ENCODE measurements at places on chromosomes 3 and 15.

- no peak for DNase-seq
Measured at GRCh38 chr3:96959474-96959873, 145.1 kb downstream of the EPHA6 start.

GRCh38 chr3:170815936-170816335 is 54.1 kb downstream of the RPL22L1 start:
- no peak for DNase-seq

GRCh38 chr3:11093823-11094340 is 60.4 kb upstream of the HRH1 start:
- DNase-seq = no peak

DNA sequence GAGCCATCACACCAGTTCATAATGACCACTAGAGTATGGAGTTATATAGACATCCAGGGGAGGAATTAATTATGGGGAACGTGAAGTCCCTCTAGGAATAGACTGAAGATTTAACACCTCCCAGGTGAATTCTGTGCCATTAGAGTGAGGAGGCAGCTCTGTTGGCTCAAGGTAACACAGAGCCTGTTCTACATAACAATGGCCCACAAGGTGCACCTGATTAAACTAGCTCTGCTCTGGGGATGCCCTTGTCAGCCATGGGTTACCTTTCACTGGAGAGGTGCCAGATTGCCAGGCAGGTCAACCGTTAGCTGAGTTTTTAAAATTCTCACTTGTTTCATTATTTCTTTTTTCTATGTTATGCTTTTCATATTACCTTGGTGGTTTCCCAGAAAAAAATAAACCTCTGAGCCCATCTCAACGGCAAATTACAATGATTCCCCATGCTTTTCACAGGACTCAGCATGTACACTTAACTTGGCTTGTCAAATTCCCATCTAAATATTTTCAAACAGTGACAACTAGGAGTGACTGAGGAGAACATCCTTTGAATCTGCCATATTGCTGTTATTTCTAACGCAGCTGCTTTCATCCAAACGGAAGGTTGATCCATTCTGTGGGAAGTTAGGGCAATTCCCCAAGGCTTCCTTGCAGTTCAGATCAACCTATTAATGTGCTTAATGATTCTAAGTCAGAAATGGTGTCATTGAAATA is 512.9 kb downstream of the MCTP2 start:
- DNase-seq = no peak

DNA sequence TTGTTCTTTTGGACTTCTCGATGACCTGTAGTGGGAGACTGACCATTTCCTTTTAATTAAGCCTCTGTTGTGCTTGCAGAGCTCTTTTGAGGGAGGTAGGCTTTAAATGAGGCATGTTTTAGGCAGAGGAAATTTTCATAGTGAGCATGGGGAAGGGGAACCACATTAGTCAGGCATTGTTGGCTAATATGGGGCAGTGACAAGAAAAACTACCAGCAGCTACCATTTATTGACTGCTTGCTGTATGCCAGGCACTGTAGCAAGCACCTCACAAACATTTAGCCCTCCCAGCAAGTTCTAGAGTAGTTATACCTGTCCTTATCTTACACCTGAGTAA is 10.9 kb downstream of the ATG7 start:
- no peak for DNase-seq

DNA sequence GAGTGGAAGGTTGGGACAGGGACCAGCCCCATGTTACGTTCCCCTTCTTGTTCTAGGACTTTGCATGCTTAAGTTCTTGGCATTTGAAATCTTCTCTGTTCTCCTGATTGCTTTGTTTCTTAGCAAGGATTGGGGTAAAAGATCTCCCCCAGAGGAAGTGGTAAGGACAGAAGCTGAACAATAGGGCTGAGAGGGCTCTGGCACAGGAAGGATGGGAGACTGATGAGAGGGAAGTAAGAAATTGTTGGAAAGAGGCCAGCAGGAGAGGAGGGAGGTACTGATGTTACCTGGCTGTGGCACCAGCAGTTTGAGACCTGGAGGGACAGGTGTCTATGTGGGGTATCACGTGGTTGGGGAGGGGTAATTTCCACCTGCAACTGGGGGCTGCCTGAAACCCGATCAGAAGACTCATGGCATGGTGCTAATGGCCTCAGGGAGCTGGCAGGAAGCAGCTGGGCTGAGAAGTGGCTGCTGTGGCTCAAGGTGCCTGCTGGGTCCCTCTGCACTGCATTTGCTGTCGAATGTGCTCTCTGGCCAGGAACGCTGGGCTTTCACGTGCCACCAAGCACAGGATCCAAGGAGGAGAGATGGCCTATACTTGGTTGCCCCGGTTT is 108.4 kb downstream of the LSM3 start:
- no peak for DNase-seq

GRCh38 chr3:76147846-76148245 is 362.5 kb upstream of the ZNF717 start:
- DNase-seq = no peak

GRCh38 chr15:28885630-28886430 is at the start of gene APBA2:
APBA2 (plus strand) TSS chr15:28885974; CDS start chr15:29053885, 167,911 bp downstream.
- peak; percentile 67 for DNase-seq

DNA sequence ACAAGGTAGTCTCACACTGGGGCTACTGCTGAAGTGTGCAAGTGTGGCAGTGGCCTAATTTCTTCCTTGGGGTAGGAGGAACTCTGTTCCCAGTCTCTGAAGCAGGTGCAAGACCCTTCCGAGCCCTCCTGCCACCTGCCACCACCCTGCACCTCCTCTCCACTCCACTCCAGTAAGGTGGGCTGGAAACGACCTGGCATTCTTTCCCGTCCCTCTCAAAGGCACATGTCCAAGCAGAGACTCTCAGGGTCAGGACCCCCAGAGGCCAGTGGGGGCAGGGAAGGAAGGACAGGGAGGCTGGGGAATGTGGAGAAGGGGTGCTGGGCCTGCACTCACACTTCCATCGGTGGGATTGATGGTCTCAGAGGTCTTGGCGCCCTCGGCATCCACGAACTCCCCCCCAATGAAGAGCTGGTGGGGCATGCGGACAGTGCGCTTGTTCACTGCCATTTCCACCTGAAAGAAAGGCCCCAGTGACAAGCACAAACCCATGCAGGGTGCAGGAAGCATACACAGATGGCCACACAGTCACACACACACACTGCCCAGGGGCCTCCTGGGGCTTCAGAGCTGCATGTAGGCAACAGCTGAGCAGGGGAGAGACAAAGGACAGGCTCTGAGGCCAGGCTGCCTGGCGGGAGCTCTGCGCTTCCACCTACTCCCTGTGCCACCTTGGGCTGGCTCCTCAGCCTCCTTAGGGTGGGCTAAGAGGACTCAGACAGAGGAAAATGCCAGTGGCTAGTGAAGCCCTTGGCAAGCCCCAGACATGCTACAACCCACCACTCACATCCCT is 43.8 kb downstream of the ALDH1L1 start:
- DNase-seq = no peak

- no peak for DNase-seq
Measured at GRCh38 chr3:54311211-54311747, 188.9 kb downstream of the CACNA2D3 start.

DNA sequence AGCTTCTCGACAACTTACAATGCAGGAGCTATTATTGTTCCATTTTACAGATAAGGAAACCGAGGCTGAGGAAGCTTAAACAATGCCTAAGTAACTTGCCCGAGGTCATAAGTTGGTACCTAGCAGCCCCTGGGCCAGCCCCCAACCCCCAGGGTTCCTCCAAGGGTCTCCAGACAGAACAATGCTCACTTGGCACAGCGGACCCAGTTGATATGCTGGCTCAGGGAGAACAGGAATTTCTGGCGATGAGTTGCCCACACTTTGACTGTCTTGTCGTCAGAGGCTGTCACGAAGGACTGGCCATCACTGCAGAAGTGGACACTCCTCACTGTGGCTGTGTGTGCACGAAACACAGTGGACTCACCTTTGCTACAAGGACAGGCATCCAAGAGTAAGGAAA is 5.2 kb downstream of the POC1A start:
- no peak for DNase-seq

DNA sequence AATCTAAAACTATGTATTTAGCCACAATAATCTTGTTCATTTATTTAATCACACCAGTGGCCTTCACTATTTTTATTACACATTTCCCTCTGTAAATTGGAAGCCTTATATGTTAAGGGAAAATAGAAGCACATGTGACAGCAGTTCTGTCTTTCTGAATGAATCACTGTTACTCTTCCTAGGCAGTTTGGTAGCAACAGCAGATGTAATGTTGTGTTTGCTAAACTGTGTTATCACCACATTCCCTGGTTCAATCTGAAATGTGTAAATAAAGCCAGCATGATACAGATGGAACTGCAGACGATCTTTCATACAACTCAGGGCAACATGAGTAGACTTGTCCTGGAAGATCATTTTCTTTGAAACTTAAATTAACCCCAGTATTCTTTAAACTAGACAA is 220.1 kb downstream of the MCTP2 start:
- no peak for DNase-seq

DNA sequence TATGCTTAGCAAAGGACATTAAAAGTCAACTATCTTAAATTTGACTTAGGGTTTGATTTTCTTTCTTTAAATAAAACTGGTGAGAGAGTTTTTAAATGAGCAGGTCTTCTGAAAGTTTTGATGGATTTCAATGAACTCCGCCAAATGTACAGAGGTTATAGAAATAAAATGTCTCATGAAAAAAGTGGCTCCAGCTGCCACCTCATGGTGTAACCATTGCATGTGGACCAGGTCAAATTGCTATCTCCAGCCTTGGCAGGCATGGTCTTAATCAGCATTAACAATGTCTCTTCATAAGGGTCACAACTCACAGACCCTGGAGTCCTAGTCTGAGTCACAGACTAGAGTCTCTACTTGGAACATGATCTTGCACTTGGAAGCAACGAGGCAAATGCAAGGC is 182.3 kb downstream of the ADAMTS17 start:
- no peak for DNase-seq

DNA sequence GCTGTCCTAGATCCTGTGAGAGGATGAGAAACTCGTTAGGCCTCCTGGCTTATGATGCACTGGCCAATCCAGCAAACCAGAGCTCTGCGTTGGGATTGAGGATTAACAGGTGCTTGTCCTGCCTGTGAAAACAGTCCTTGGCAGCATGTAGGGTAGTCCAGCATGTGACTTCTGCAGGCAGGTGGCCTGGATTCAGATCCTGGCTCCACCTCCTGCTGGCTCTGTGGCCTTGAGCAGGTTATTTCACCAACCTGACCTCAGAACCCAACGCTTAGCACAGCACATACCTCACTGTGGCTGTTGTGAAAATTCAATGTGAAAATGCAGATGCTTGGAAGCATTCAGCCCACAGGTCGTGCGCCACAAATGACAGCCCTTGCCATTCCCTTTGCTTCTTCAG is 33.6 kb downstream of the PLA2G4D start:
- no peak for DNase-seq

- DNase-seq = no peak
Measured at GRCh38 chr3:66179793-66180192, 41.0 kb upstream of the SLC25A26 start.
